ENCODE measurements at places on chromosomes 7 and 10.
A peak's percentile ranks its signal among the peaks of the same experiment; 100 is the strongest.

DNA sequence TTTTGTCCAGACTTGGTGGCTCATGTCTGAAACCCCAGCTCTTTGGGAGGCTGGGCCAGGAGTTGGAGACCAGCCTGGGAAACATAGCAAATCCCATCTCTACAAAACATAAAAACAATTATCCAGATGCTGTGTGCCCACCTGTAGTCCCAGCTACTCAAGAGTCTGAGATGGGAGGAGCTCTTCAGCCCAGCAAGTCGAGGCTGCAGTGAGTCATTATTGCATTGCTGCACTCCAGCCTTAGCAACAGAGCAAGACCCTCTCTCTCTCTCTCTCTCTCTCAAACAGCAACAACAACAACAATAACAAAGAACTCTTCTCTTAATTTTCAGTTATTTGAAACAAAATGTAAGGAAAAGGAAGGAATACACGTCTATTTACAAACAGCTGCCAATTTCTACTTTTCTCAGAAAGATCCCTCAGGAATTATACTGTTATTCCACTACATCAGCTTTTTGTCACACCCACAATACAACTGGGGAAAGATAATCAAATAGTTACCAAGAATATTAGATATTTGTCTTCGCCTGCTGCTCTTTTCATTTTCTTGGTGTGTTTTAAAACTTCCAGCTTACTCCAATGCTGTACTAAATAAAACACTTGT is 5.1 kb upstream of the TSPAN12 start:
- no peak for DNase-seq

- DNase-seq: no peak
Observed at GRCh38 chr10:10892290-10892875, 125.3 kb upstream of the CELF2 start.

GRCh38 chr10:113617086-113617485 is 46.8 kb downstream of the NRAP start:
- no peak for DNase-seq

DNA sequence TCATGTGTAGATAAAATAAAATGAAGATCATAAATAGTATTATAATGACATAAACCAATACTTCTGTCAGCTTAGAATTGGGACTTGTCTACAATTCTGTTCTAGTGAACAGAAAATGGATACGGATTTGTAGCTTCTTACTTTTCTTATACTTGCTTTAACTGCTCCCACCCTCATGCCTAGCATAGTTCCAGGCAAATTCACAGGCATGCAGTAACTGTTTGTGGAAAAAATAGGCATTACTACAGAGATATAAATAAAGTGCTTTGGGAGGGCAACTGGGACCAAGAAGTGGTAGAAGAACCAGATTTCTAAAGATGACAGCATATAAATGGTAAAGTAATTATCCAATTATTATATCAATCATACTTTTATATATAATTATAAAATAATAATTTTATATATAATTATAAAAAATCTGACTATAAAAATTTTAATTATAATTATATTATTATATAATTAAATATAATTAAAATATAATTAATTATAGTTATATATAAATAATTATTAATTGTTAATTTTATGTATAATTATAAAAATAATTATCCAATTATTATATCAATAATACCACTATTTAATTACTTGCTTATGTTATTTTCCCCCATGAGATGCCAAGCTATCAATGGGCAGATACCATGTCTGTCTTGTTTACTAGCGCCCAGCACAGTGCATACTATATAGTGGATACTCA is 144.1 kb downstream of the NOC3L start:
- DNase-seq: no peak

DNA sequence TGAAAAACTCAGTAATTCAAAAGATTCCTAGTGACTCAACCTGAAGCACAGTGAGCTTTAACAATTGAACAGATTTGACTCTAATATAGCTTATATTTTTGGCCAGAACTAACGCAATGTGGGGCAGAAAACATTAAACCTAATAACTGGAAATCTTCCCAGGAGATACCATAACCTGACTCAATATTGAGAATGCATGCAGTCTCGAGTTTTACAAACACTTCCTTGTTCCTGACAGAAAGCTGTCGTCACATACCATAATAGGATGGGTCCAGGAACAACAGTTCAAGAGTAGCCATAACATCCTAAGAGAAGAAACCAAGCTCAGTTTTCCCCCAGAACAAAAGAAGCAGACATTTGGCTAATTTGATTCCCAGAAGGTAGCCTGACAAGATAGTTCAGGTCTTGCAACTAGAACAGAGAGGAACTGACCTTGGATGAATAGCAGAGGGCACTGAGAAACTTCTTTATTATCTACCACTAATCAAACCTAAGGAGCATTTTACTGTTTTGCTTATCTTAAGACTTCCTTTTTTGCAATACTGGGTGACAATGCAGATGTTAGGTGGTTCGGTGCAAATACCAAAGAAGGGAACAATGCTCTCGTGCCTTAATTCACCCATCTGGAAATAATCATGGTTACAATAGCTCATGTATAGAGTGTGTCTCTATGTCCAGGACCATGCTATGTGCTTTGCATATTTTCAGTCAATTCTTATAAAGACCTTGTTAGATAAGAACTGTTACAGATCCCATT is 38.6 kb upstream of the ACSL5 start:
- no peak for DNase-seq

GRCh38 chr7:71982851-71983250 is 429.3 kb downstream of the CALN1 start:
- no peak for DNase-seq

DNA sequence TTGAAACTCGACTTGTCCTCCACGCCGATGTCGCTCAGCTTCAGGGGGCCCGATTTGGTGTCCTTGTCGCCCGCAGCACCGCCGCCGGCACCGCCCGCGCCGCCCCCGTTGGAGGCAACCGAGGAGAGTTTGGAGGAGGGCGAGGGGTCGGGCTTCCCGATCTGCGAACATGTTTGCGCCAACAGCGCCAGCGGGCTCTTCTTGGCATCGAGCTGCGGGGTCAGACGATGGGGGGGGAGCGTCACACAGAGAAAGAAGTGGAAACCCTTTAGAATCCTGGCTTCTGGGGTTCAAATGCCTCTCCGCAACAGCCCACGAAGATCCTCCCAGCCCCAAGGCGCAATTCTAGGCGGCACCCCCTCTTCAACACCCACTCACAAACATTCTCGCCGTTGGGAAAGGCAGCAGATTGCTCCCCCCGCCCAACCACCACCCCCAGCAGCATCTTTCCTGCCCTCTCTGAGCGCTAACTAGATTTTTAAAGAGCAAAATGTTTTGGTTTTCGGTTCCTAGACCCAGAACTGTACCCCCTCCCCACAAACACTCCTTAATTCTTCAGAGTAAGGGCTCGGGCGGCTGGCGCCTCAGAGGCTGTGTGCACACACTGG is 1.3 kb downstream of the ZNF503 start:
- no peak for DNase-seq

GRCh38 chr10:118501637-118502440 is 93.6 kb downstream of the PRLHR start:
- no peak for DNase-seq

GRCh38 chr10:27541796-27542729 is 38.0 kb downstream of the RAB18 start:
- DNase-seq: no peak

DNA sequence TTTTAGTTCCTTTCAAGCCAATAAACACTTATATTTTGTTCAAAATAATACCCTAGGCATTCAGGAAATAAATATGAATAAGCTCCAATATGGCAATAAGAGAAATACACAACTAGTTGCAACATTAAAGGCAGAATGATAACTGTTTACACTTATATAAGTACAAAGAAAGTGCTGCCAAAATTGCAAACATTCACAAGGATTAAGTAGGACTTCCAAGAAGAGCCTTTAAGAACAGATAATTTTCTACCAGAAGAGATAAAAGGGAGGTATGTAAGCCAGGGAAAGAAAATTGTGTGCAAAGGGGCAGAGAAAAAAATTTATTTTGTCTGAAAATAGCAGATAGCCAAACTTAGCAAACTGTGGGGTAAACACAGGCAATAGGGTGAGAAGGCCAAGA is 83.8 kb downstream of the CTNNA3 start:
- DNase-seq: no peak

GRCh38 chr10:43377424-43377883 is 6.0 kb downstream of the FXYD4 start:
- DNase-seq: peak; percentile 18

All from nephron progenitor cell (in vitro differentiated cells).